ENCODE measurements at places on chromosomes 13 and 19. TPM values are rescaled to one million over a fixed set of nuclear protein-coding genes. Genes with fewer than 3 reads are reported as not detected.

GRCh38 chr19:3770136-3770999 is 1.7 kb downstream of the RAX2 start:
- DNase-seq: peak; percentile 48

- no peak for DNase-seq
Measured at GRCh38 chr13:21501686-21502085, 42.6 kb upstream of the ZDHHC20 start.

GRCh38 chr19:13037161-13037560 is 41.9 kb downstream of the NFIX start:
- no peak for DNase-seq

MEIOSIN gene
- total RNA-seq: not detected

ERICH4 gene
- total RNA-seq: not detected

GRCh38 chr13:46899801-46900200 is 2.9 kb upstream of the HTR2A start:
- DNase-seq: no peak

- DNase-seq: no peak
Measured at GRCh38 chr19:7099597-7099921, 30.1 kb downstream of the ZNF557 start.

GJB6 gene
- 3.0 TPM for total RNA-seq

DNA sequence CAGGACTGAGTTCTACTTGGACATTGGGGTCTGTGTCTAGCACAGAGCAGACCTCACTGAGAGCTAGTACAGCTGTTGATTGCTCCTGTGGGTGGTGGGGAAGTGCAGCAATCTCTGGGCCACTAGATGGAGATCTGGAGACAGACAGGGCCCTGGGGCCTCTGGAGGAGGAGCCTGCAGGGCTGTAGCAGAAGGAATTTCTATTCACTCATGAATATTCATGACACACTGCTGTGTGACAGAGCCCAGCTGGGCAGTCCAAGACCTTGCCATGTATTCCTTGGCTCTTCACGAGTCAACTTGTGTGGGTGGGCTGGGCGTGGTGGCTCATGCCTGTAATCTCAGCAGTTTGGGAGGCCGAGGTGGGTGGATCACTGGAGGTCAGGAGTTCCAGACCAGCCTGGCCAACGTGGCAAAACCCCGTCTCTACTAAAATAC is 37.5 kb downstream of the SUGP2 start:
- peak; percentile 52 for DNase-seq

DNA sequence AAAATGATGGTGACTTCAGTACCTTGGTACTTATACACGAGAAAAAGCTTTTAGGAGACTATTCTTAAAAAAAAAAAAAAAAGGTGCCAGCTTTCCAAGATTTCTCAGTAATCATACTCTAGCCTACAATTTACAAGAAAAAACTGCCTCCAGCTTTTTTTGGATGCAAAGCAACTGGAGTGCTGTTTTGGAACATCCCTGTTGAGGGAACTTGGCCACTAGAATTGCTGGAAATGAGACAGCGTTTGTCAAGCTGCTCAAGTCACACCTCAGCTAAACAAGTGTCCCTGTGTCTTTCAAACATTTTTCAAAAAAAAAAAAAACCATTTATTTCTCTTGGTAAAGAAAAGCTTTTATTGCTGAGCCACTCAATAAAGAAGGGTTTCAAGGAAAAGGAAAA is 413.1 kb upstream of the ARGLU1 start:
- DNase-seq: no peak

DNA sequence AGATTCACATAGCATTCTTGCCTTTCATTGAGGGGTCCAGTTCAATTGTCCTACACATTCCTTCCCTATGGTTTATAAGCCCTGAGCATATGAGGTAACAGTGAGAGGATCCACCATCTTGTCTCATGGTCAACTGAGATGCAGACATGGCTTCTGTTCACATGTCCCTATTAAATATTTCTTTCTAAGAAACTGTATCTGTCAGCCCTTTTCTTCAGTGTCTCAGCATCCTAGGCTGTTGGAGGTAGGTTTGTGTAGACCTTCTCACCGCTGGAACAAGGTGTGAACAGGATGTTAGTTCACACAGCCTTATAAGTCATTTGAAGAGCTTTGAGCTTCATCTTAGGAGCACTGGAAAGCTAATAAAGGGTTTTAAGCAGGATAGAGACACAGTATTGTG is 110.3 kb upstream of the EDNRB start:
- DNase-seq: no peak

KLK7 gene
- not detected for total RNA-seq

ZNF20 gene
- total RNA-seq: 8.7 TPM

DNA sequence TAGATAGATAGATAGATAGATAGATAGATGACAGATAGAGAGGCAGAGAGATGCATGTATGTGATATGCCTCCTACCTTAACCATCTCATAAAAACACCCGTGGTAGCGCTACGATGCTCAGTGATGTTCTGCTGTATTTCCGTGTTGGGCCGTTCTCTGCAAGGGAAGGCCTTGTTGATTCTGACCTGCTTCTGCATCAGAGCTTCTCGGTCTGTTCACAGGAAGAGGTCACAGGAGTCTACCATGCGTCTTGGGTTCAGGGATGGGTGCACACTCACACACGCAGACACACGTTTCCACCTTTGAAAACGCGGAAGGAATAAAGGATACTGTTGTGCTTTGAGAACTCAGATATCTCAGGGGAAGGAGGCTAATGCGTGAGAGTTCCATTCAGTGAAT is 316.9 kb downstream of the TEX29 start:
- no peak for DNase-seq

MCEMP1 gene
- not detected for total RNA-seq

KLK10 gene
- total RNA-seq: 1.3 TPM

MICU2 gene
- 67.5 TPM for total RNA-seq

DNA sequence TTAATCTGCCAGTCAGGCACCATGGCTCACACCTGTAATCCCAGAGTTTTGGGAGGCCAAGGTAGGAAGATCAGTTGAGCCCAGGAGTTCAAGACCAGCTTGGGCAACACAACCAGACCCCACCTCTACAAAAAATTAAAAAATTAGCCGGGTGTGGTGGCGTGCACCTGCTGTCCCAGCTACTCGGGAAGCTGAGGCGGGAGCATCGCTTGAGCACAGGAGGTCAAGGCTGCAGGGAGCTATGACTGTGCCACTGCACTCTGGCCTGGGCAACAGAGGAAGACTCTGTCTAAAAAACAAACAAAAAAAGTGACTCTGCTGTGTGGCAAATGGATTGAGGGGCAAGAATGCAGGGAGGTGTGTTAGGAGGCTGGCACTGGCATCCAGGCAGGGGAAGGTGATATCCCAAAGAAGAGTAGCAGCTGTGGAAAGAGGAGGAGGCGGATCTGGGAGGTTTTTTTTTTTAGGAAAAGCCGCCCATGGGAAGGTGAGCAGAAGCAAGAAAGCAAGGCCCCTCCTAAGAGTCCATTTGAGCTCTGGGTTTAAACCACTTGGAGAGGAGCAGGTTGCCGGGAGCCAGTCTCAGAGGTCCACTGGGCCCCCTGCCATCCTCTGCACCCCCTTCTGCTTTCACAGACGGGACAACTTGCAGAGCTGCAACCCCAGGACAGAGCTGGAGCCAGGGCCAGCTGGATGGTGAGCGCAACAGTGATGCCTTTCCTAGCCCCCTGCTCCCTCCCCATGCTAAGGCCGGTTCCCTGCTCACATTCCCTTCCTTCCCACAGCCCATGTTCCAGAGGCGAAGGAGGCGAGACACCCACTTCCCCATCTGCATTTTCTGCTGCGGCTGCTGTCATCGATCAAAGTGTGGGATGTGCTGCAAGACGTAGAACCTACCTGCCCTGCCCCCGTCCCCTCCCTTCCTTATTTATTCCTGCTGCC is 2.1 kb downstream of the HAMP start:
- DNase-seq: no peak

DNA sequence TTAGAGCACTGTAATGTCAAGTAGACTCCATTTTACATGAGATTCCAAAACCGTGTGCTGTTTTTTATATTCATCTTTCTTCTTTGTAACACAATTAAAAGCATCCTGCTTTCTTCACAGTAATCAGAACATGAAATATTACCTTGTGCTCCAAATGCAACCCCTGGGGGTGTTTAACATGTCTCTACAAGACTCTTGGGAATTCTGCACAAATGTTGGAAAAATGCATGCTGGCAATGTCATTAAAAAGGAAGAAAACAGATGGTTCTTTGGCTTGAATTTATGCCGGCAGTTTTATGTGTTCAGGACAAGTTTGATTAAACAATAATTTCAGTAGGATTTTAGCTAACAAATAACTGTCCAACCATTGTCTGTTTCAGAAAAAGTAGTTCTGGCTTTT is 159.1 kb downstream of the LIG4 start:
- no peak for DNase-seq

ZNF555 gene
- 15.5 TPM for total RNA-seq

CAMSAP3 gene
- total RNA-seq: 9.9 TPM

All from cerebellum (tissue), 4 donors.